Spleen (tissue), 13 donors: ENCODE measurements at places on chromosomes 5 and 9. TPM values are rescaled to one million over a fixed set of nuclear protein-coding genes. Genes with fewer than 3 reads are reported as not detected.

- DNase-seq = no peak
Observed at GRCh38 chr9:36064448-36065037, 27.8 kb downstream of the RECK start.

DNA sequence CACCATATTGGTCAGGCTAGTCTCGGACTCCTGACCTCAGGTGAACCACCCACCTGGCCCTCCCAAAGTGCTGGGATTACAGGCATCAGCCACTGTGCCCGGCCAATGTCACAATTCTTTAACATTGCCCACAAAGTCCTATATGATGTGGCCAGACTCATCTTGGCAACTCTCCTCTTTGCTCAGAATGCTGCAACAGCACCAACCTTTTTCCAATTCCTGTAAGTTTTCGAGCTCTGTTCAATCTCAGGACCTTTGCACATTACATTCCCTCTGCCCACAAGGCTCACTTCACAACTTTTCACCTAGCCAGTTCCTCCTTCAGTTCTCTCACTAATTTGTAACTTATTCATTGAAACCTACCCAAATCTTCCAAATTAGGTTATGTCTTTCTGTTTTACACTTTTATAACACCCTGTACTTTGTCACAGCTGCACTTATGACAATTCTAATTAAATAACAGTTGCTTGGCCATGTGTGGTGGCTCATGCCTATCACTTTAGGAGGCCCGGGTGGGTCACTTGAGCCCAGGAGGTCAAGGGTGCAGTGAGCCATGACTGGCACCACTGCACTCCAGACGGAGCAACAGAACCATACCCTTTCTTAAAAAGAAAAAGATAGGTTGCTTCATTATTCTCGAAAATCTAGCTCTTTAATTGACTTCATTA, 30.9 kb upstream of the GLDC start:
- DNase-seq = peak; percentile 31

- DNase-seq = no peak
Observed at GRCh38 chr5:137395011-137395755, 103.9 kb downstream of the SPOCK1 start.

Gene PCDHB9
- 0.40 TPM for total RNA-seq

DNA sequence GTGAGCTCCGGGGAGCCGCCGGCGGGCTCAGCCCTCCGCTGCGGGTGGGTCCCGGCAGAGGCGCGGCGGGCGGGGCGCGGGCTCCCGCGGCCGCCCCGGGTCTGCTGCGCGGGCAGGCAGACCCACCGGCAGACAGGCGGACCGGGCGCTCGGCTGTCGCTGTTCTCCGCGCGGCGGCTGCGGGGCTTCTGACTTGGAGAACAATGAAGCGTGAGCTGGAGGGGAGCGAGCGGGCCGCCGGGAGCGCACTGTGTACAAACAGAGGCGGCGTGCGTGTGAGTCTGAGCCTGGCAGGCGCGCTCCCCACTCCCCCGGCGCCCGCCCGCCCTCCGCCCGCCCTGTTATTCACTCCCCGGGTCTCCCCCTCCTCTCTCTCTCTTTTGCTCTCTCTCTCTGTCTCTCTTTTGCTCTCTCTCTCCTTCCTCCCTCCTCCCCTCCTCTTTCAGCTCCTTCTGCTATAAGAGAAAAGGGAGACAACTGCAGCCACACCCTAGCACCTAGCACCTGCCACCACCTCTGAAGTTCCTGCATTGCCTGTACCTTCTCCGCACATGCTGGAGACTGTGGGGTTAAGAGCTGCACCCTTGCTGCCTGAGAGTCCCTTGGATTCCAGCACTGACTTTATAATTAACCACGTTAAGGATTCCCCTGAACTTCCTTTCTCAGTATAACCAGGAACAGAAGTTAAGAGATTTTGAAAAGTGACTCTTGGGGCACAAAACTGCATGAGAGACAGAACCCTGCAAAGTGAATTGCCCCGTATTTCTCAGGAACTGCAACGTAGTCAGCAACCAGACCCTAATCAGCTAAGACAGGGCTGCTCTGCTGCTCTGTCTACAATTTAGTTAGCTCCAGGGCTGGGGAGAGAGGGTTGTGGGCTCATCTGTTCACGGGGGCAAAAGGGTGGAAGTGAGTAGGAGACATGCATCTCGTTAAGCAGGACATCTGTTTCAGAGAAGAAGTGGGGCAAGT, at the start of gene EDIL3:
TSS of gene EDIL3 (minus strand) at position 277 of the 972 bp plus-strand sequence. CDS start 506 bp downstream, outside the sequence.
- DNase-seq = peak; percentile 69

Gene PLPPR1
- not detected for total RNA-seq

DNA sequence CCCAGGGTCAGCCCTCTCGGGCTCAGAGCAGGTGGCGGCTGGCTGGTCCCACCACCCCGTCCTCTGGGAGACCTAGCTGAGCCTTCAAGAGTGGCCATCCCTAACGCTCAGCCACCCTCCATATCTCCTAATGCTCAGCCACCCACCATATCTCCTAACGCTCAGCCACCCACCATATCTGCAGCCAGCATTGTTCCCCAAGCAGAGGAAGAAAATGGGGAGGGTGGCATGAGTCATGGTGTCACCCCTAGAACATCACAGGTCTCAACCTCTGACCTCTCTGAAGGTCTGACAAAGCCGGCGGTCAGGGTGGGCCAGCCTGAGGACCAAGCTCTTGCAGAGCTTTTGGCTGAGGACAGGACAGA, 14.7 kb downstream of the LHX3 start:
- DNase-seq = no peak
